ENCODE measurements at places on chromosomes 5 and 9.

- DNase-seq, result peak; percentile 85
Observed at GRCh38 chr5:79990598-79991507, at the start of gene MTX3. Gene MTX3, minus strand, starts transcription at chr5:79991262. Its CDS starts 24 bp downstream, at chr5:79991238.

DNA sequence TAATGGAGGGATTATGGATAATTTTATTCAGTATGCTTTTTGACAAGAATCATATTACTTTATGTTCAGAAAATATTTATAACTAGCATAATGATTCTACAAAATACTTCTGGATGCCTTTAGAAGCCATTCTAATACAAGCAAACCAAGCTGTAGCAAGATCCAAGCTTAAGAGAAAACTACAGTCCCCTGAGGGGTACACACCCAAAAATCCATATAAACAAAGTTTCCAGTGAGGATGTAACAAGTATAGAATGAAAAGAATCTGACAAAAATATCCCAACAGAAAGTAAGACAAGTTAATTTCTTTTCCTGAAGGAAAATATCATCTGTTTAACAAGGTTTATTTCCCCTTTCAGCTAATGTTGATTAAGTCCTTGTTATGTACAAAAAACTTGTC is 53.9 kb downstream of the MLLT3 start:
- DNase-seq, result no peak

DNA sequence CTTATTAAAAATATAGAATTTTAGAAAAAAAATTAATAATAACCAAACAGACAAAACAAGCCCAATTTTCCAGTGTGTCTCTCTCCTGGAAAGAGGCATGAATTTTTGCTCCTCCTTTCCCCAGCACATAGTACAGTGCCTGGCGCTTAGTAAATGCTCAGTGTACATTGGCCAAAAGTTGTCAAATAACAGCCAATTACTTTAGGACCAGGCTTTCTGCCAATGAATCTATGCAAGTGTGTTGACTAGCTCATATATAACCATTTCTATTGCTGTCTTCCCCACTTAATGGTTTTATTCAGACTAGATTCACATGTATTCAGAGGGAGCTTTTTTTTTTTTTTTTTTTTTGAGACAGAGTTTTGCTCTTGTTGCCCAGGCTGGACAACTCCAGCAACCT is 120.1 kb upstream of the CD180 start:
- DNase-seq, result no peak

- DNase-seq, result no peak
Observed at GRCh38 chr5:916441-917293, 24.0 kb downstream of the TRIP13 start.

DNA sequence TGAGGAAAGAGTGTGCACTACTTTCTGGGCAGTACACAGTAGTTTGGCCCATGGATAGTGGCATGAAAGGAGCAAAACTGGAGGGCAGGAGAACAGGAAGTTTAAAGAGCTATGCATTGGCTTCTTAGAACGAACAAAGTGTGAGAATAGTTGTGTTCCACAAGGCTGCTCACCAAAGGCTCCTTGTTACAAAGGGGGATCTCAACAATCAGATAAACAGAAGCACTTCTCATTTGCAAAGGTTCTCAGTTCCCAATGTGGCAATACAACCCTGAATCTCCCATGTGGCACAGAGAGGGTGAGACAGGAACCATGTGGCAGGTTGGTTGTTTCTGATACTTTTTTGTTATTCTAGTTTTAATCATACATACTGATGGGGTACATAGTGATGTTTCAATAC is 158.4 kb downstream of the CARTPT start:
- DNase-seq, result no peak

GRCh38 chr5:139157556-139157955 is 40.6 kb downstream of the SIL1 start:
- no peak for DNase-seq

- DNase-seq, result no peak
Observed at GRCh38 chr9:104836235-104836634, 72.3 kb downstream of the NIPSNAP3B start.

GRCh38 chr5:40557501-40557900 is 122.2 kb upstream of the PTGER4 start:
- DNase-seq, result no peak

- peak; percentile 12 for DNase-seq
Observed at GRCh38 chr9:121620777-121621449, 30.5 kb upstream of the DAB2IP start.

- DNase-seq, result no peak
Observed at GRCh38 chr5:159735036-159735435, 181.2 kb upstream of the ADRA1B start.

DNA sequence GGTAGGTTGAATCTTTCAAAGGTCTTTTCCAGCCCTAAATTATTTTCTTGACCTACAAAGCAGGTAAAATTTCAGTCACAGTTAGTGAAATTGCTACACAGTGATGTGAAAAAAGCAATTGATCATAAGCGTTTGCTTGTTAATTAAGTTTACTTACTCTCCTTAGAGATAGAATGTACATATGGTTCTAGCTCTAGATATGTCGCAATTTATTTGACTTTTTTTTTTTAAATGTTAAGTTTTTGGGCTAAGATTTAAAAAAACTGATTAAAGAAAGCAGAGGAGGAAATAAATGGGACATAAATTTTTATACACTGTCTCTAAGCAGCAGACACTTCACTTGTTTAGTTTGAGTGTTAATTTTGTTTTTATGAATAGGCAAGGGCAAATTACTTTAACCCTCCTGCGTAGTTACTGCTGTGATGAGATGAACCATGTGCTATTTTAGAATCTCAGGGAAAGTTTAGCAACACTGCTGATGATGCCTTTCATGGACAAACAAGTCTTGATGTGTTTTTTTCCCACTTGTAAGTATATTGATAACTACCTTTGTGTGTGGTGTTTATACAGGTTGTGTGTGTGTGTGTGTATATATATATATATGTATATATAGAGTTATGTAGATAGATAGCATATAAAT is 38.3 kb upstream of the FAM120AOS start:
- DNase-seq, result no peak

DNA sequence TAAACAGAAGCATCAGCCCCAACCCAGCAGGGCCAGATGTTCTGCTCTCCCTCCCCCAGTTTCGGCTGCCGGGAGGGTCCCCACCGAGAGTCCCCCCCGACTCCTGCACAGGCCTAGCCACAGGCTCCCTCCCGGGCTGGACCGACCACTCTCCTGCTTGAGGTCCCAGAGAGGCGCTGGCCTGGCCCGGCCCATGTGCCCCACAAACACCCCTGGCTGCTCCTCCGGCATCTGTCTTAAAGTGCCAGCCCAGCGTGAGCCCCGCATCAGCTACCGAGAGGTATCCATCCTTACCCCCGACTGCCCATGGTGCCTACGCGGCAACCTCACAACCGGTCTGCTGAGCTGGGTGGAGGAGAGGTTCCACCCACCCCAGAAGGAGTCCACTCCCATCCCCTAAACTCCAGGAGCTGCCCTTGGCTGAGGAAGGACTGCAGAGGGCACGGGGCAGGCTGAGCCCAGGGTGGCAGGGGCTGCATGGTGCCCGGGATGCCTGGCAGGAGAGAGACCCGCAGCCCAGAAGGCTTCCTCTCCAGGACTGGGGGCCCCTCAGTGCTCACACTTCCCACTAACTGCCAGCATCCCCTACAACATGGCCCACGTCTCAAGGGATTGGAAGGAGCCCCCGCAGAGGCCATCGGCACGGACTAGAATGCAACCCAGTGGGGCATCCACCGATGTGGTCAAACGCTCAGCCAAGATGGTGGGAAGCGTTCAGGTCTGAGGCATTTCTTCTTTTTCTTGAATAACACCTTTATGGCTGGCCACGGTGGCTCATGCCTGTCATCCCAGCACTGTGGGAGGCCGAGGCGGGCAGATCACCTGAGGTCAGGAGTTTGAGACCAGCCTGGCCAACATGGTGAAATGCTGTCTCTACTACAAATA is 15.6 kb upstream of the EGFL7 start:
- no peak for DNase-seq

DNA sequence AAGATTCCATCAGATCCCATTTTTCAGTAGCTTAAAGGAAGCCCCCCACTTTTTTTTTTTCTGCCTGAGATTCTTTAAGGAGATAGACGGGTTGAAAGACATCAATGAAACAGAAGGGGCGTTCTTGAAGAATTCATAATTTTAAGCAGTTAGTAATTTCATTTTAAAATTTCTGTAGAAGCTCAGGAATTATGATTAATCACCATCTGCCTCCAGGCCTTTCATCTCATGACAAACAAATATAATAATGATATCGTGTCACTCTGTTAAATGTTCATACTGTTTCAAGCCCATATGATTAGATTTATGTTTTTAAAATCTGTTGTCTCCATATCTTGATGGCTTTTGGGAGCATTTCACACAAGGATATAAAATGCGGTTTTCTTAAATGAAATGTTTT is 75.2 kb downstream of the NPR3 start:
- DNase-seq, result no peak

GRCh38 chr5:111738118-111738517 is 18.9 kb downstream of the NREP start:
- no peak for DNase-seq

GRCh38 chr9:114319147-114319546 is 3.8 kb upstream of the ORM1 start:
- DNase-seq, result peak; percentile 16

- DNase-seq, result no peak
Observed at GRCh38 chr9:14294659-14295058, 19.3 kb downstream of the NFIB start.

- DNase-seq, result no peak
Observed at GRCh38 chr9:18866121-18866831, 166.7 kb downstream of the SAXO1 start.

- no peak for DNase-seq
Observed at GRCh38 chr9:122939601-122940000, 1.2 kb upstream of the RABGAP1 start.

- no peak for DNase-seq
Observed at GRCh38 chr5:108747774-108748400, at the start of gene FER. Gene FER, plus strand, starts transcription at chr5:108747897. Its CDS starts 50,286 bp downstream, at chr5:108798183.

DNA sequence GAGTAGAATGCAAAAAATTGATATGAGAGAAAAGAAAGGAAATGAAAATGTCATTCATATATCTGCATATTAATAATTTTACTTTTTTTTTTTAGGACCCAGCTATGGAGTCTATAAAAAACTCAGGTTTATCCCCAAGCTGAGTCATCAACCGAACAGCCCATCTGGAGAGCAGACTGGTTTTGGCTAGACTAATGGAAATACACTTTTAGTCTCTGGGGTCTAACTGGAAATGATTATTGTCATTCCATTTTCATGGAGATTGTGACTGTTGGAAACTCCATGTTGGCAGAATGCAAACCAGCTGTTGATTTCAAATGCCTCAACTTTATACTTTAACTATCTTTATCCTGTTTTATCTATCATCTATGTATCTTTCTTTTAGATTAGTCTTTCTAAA is 28.7 kb downstream of the ANXA1 start:
- DNase-seq, result no peak

- no peak for DNase-seq
Observed at GRCh38 chr5:56457887-56458812, 225.0 kb upstream of the ANKRD55 start.

GRCh38 chr5:159897786-159898393 is 18.4 kb upstream of the ADRA1B start:
- no peak for DNase-seq

DNA sequence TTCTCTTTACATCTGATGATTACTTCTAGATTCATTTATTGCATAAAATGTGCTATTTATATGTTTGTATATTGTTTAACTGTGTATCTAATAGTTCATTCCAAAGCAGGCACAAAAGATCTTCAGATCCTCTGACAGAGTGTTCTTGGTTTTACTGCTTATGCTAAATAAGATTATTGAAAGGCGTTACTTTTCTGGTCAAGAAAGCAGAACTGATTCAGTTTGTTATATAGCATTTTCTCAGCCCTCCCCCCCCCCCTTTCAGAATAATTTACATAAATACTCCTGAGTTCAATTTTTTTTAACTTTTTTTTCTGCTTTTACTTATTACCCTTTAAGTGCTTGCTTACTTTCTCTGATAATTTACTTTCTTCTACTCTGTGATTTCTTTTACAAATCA is 15.4 kb downstream of the CDC42SE2 start:
- DNase-seq, result no peak

DNA sequence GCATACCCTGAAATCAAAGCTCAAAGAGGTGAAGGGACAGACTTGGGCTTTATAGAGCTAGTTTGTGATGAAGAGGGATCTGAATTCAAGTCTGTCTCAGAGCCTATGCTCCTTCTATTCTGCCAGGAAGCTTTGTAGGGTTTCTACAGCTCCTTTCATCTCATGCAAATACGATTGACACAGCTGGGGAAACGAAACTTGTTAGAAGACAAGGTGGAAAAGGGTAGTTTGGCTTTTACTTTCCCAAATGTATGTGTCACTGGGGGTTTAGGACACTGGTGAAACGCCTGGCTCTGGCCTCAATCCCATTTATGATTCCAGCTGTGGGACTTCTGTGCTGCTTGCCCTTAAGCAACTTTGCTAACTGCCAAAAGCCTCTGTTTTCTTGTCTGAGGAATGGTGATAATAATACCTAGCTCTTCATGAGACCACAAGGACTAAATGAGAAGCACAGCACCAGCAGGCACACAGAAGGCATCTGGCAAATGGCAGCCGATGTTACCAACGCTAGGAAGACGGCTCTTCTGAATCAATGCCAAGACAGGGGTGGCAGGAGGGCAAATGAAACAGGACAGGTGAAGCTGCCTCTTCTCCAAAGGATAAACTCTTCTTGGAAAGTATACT is 70.3 kb upstream of the EQTN start:
- DNase-seq, result no peak

DNA sequence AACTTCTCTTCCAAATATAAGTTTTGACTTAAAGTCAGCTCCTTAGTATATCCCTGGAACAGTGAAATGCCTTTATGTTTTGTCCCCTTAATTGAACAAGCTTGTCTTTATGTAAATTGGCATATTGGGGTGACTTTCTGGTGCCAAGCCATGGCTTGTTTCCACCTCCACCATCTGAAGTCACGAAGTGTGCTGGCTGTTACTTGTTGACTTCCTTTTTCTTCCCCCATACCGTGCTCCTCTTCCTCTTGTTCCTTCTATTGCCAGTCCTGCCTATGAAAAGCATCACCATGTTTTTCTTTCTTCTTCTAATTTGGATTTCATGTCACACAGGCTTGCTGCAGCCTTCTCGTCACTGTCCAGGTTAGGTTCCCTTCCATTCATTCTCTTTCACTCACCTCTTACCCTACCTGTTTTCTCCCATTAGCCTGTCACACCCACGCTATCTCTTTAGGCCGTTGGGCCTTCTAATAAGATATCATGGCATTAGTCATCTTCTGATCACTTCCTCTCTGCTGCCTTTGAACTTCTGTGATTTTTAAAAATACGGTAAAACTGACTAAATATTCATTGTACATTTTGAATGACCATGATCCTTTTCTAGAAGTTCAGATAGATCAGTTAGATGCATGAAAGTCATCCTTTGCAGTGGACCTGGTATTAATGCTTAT is 48.1 kb downstream of the IQGAP2 start:
- no peak for DNase-seq

Data from NCI-H2081 (cell line).